ENCODE measurements at places on chromosomes 2 and 18.

DNA sequence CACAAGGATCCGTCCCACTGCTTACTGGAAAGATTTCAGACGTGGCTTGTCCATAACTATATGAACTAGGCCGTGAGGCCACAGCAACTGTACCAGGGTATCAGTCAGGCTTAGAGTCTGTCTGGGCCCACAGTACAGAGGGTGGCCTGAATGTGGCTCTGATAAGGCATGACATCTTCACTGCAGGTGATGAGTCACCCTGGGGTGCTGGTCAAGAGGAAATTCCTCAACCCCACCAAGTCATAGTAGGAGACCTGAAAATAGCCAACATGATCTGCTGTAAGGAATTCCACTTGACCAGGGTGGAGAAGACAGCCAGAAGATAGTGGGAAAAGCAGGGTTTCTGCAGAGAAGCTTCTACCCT lies 107.7 kb downstream of the INHBB start:
- DNase-seq: no peak

GRCh38 chr2:15425712-15426111 lies 135.4 kb downstream of the NBAS start:
- DNase-seq: no peak

DNA sequence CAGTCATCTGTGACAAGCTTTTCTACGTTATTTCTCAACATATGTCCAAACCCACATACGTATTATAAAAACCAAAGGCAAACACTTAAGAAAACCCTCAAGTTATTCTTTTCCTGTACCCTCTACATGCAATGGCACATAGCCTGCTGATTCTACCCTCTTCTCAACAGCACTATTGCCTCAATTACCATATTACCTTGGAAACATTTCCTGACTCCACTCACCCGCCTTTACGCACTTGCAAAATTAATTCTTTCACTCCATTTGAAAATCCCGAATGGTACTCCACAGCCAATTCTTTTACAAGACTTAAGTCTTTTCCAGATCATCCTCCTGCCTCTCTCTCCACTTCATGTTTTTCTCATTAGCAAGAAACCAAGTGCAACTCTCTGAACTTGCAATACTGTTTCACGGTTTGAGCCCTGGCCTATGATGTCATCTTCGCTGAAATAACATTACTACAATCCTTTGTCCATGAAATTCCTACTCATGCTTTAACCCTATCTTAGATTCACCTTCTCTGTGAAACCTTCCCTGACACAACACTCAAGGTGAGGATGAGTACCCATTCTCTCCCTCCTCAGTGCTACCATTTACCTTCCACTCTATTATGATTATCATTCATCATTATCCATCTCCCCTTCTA lies 29.0 kb downstream of the SESTD1 start:
- no peak for DNase-seq

DNA sequence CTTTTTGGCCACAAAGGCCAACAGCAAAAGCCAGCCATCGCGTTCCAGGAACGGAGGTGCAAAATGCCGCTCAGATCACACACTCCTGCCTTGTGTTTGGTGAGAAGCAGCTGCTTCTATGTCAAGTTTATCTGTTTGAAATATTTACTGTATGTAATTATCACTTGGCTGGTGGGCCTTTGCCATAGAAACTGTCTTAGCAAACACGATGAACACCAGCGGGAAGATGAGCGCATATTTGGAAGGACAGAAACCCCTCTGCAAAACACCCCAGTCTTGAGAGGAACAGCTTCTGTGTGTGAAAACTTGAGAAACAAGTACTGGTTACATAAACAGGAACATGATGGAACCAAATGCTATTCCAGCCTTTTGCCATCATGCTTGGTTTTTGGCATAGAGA lies 59.7 kb downstream of the SCG2 start:
- no peak for DNase-seq

DNA sequence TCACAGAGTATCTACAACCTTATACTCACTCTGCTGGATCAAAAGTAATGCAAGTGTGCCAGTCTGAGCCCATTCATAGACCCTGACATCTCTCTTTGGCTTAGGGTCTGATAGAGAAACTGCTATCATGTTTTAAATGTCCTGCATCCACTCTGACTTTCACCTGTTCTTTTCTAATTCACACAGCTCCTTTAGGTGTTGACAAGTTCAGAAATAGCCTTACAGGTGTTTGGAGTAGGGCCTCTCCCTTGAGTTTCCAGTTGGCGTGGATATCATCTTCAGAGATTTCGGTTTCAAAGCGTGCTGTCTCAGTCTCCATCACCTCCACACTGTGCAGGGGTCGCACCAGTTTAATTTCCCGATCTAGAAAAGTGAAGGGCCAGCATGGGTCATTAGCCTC lies 150.3 kb downstream of the PLEKHA3 start:
- no peak for DNase-seq

GRCh38 chr2:109450574-109451273 lies 163.0 kb downstream of the SEPTIN10 start:
- no peak for DNase-seq

GRCh38 chr2:86135653-86136052 lies 29.6 kb downstream of the PTCD3 start:
- no peak for DNase-seq

GRCh38 chr2:28716265-28716865 lies 35.3 kb upstream of the PPP1CB start:
- peak; percentile 36 for DNase-seq

DNA sequence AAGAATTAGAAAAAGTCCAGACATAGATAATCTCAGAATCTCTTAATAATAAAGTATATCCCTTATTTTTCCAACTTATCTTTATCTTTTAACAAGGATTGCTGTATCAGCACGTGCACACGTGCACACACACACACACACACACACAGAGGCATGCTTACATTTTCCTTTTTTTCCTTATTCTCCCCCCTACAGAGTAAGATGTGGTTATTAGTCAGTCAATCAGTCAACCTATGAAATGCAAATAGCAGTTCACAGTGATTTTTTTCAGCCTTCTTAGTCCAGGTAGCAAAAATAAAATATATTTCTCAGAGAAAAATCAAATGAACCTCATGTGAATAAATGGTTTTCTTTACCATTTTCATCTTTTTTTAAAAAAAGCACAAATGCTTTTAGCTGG lies 506.2 kb upstream of the SLC39A10 start:
- DNase-seq: no peak

DNA sequence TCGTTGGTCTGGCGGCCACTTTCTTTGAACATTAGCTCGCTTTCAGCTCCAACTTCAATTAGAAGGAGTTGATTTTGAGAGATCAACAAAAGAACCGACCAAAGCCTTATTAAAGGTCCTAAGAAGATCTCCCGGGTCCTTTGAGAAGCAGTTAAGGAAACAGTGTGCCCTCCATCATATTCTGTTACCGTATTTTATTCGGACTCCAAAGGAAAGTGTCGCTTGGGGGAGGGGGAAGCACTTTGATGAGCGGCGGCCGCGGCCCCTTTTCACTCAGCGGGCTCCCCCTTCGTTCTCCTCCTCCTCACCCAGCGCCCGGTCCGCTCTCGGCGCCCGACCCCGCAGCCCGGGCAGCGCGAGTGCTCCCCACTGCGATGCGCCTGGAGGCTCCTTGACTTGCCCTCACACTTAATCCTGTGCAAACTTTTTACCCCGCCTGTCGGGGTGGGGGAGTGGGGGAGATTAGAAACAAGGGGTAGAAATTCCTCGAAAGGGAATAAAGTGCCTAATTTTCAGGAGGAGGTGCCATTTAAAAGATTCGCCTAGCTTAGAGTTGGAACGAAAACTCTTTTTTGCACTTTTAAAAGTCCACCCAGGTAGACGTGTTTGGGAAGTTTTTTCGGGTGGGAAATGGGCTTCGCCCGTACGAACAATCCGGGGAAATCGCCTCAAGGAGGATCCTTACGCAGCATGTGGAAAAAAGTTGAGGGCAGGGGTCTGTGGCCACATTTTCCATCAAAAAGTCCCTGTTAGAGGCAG lies 1.2 kb upstream of the OTX1 start:
- DNase-seq: peak; percentile 32

All from right hindlimb (tissue), 1 donor.